ENCODE measurements at places on chromosomes 1 and 21.
A peak's percentile ranks its signal among the peaks of the same experiment; 100 is the strongest.

- DNase-seq: no peak
Observed at GRCh38 chr1:185561629-185562028, 172.6 kb upstream of the HMCN1 start.

DNA sequence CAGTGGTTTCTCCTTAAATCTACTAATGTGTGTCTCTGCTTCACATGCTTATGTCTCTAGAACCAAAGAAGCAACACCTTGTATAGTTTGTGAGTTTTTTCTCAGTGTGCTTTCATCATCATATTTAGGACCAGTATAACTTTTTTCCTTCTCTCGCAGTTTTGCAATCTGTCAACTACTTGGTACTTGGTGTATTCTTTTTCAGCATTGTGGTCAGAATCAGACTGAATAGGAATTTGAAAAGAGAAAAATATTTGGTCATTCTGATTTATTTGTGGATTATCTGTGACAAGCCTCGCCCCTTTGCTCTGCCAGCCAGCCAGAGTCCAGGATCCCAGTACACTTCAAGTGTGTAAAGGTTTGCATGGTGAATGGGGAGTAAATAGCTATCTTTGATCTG, 122.3 kb downstream of the C1orf21 start:
- no peak for DNase-seq

GRCh38 chr1:53449021-53449420, 10.2 kb upstream of the DMRTB1 start:
- no peak for DNase-seq

DNA sequence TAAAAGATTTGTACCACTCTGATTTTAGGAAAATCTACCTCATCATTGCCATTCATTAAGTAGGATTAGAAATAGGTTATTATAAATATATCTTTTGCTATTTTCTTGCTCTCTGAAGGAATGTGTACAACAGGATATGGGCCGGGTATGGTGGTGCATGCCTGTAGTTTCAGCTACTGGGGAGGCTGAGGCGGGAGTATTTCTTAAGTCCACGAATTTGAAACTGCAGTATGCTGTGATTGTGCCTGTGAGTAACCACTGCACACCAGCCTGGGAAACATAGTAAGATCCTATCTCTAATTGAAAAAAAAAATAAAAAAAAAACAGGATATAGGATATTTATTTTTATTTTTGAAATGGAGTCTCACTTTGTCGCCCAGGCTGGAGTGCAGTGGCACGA, 50.0 kb downstream of the CLIC4 start:
- DNase-seq: no peak

- no peak for DNase-seq
Observed at GRCh38 chr1:175872588-175872987, 129.2 kb upstream of the TNR start.

- peak; percentile 58 for DNase-seq
Observed at GRCh38 chr1:92484472-92485380, 2.0 kb downstream of the GFI1 start.

DNA sequence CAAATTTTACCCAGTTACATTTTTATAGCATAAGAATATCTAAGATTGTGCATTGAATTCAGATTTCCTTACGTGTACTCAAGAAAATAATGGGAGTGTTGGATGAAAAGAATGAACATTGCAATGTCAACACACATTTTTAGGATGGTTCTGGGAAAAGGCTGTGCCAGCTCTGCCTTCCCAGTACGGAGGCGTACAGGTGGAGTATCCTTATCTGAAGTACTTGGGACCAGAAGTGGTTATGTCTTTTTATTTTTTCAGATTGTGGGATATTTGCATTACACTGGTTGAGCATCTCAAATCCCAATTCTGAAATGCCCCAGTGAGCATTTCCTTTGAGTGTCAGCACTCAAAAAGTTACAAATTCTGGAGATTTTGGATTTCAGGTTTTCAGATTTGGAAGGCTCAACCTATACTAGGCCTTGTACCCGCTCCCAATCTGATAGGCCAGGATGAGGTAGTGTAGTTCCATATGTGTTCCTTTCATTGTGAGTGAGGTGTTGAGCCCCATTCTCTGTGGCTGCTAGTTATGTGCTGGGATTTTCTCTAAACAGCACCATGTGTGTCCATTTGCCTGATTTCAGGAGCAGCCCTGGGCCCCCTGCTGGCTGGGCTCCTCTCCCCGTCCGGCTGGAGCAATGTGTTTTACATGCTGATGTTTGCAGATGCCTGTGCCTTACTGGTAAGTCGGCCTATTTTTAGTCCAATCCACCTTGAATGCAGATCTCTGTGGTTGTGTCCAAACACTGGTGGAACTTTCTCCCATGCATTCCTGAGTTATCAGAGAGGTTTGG, 60.8 kb downstream of the SLC37A1 start:
- no peak for DNase-seq

DNA sequence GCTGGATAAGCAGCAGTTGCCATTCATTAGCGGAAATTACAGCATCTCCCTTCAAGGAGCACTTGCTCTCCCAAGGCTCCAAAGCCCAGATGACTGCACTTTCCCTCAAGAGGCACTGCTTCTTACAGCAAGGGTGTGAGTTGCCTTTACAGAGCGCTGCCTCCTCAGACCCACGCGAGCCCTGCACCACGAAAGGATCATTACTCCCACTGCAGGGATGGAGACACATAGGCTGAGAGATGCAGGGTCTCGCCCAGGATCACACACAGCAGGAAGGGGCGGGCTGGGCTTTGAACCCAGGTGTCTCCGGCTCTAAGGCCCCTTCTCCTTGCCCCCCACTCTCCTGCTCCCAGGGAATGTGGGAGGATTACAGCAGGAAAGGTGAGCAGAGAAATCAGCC, 405.5 kb downstream of the MATN1 start:
- no peak for DNase-seq

GRCh38 chr1:102219463-102219862, 222.7 kb upstream of the OLFM3 start:
- DNase-seq: no peak

- DNase-seq: no peak
Observed at GRCh38 chr1:100483230-100483629, 54.7 kb upstream of the GPR88 start.

- DNase-seq: no peak
Observed at GRCh38 chr1:243672539-243673074, 177.4 kb downstream of the AKT3 start.

- DNase-seq: no peak
Observed at GRCh38 chr1:60848583-60849188, 233.7 kb upstream of the NFIA start.

DNA sequence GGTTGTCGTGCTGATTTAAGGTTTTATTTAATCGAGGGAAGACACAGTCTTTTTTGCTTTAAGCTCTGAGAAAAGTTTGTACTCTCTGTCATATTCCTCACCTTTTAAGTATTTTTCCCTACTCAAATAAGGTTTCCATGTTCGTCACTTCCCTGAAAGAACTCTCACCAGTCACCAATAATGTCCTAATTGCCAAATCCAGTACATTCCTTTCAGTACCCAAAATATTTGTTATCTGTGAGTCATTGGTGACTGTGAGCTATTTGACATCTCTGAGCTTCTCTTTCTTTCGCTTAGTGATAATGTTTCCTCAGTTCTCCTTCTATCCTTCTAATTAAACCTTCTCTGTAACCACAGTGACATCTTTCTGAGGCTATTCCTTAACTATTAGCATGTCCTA, 874.2 kb upstream of the ADGRL2 start:
- no peak for DNase-seq

- no peak for DNase-seq
Observed at GRCh38 chr1:220483700-220484099, 44.2 kb upstream of the MARK1 start.
